ENCODE measurements at places on chromosomes 5 and 9.

DNA sequence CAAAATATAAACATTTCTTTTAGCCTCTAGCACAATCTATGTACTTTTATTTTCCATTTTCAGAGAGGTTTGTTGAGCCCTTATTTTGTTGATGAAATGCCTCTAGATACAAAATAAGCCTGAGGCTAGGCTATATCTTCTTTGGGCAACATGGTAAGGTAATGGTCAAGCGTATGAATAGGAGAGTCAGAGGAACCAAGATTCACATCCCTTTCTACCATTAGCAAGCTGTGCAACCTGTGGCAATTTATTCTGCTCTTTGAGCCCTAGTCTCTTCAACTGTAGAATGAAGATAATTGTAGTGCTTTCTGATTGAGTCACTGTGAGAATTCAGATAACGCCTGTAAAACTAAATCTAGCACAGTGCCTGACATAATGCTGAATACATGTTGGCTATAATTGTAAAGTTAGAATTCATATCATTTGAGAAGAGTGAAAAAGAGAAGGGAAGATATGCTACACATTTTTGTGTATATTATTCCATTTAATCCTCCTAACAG is 412.5 kb downstream of the CCDC171 start:
- DNase-seq, result no peak

GRCh38 chr5:137632716-137633115 is 103.2 kb downstream of the KLHL3 start:
- DNase-seq, result no peak

- no peak for DNase-seq
Observed at GRCh38 chr5:122507581-122507980, 195.5 kb downstream of the SNCAIP start.

GRCh38 chr5:96151891-96152290 is 190.2 kb upstream of the ELL2 start:
- no peak for DNase-seq

DNA sequence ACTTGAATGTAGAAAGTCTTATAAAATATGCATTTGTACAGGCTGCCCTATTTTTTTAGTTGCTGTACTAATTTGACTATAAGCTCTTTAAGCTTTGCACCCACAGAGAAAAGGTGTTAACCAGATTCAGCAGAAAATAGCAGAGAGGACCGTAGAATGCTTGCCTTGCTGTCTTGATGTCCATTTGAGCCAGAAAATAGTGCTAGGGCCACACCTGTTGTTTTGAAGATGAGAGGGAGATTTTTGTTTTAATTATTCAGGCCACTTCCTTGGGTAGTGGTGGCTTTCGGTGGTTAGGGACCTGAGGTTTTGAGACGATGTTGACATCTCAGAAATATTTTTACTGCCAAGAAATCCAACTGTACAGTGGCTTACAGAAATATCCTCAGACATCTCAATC is 196.0 kb downstream of the SPATA31D1 start:
- DNase-seq, result no peak

- DNase-seq, result no peak
Observed at GRCh38 chr9:78292026-78292425, 4.9 kb upstream of the PSAT1 start.

DNA sequence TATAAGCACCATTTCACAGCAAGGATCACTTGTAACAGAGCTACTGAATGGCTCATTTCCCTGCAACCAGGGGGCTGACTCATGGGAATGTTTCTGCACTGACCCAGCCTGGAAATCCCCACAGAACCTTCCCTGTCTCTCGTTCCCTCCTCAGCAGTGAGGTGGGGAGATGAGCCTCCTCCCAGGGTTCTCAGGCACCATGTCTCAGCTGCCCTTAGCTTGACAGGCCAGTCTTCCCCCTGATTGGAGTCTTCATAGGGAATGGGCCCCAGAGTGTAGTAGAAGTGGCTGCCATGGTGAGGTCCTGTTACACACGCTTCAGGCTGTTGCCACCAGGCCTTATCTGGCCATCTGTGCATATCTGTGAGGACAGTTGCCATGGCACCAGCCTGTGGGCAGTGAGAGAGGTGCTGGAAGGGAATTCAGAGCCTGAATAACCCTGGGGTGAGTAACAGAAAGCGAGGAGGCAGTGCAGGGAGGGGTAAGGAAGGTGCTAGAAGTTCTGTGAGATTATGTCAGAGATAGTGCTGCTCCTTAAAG is 324.4 kb downstream of the ENC1 start:
- DNase-seq, result no peak

DNA sequence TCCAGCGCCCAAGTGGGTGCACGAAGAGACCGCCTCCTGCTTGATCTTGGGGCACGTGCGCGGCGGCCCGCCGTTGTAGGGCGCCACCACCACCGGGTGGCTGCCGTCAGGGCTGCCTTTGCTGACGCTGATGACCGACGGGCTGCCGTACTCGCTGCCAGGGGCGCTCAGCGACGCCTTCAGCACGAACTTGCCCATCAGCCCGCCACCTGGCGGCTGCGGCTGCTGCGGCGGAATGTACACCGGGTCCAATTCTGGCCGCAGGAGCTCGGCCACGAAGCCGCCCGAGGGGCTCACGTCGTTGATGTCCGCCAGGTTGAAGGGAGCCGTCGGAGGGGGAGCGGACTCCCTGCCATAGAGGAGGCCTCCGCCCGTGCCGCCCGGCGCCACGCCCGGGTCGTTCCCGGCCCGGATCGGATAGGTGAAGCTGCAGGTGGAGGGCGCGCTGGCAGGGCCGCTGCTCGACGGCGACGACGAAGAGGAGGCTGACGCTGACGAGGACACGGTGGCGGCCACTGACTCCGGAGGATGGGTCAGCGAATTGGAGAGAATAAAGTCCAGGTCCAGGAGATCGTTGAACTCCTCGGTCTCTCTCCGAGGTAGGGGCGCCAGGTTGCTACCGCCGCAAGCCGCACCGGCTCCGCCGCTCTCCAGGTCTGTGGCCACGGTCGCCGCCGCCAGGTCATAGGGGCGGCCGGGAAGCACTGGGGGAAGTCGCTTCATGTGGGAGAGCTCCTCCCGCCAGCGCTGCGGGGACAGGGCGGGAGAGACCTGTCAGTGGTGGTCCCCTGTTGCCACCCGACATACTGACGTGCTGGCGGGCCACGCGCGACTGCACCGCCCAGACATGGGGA is 1.8 kb downstream of the KLF4 start:
- DNase-seq, result no peak

DNA sequence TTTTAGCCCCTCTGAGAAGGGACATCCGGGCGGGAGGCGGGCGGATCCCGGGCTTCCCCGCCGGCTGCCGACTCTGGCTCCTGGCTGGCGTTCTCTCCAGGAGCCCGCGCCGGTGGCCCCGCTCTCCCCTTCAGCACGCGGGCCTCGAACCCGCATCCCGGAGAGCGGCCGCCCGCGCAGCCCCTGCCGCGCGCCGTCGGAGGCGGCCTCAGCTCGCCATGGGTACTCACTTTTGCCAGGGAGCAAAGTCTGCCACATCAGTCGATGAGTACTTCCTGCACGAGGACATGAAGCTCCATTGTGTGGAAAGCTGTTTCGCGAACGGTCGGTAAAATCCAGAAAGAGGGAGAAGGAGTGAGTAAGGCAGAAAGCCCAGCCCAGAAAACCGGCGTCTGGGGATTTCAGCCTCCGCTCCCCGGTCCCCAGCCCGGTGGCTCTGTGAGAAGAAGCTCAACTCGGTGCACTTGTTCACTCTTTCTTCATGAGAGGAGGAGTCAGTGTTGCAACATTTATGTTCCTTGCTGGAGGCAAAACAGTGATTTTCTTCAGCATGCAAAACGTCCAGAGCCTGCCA is at the start of gene PRLR:
Gene PRLR (minus strand): TSS at position 450 of the 574 bp plus-strand sequence. CDS start 140,867 bp downstream, outside the sequence.
- DNase-seq, result peak; percentile 28

DNA sequence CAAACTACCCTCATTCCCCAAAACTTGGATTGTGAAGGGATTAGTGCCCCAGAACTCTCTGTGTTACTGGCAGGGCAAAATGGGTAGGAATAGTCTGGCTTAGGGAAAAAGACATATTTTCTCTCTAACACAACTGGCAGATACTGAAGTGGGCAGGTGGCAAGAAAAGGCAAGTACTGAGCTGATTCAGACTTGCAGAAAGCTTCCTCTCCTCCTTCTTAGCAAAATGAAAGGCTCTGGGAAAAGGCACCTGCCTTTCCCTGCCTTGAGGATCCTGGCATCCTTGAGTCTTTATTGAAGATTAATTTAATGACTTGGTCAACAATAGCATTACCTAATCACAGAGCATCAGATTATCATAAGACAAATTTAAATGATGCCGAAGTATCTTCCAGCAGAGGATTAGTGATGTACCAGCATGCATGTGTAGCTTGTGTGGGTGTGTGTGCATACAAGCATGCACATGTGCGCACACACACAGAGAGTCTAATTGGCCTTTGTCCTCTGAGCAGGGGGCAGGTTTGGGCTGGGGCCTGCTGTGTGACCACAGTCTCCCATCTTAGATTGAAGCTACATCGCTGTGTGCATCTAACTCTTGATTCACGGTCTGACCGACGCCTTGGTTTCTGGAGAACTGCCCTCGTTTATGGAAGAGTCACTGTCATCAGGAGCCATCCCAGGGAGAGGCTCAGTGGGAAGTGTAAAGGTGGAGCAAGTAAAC is 294.8 kb downstream of the AOPEP start:
- no peak for DNase-seq

GRCh38 chr9:136019041-136019680 is 58.0 kb upstream of the UBAC1 start:
- DNase-seq, result no peak

- DNase-seq, result no peak
Observed at GRCh38 chr9:114551750-114552685, 35.6 kb upstream of the ATP6V1G1 start.

DNA sequence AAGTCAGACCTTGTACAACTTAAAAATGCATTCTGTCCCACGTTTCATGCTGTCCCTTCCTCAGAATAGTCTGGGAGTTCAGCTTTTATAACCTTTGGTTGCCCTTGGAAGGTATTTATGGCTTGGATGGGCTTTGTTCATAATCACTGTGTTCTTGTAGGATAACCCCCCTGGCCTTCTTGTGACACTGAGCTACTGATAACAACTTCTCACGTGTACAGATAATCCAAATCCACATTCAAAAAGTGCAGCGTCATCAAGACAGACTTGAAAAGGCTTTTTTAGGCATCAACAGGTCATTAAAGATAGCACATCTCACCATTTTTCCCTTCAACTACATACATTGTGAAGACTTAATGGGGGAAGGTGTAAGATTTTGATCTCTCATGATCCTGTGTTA is 42.0 kb downstream of the SLC1A3 start:
- no peak for DNase-seq

DNA sequence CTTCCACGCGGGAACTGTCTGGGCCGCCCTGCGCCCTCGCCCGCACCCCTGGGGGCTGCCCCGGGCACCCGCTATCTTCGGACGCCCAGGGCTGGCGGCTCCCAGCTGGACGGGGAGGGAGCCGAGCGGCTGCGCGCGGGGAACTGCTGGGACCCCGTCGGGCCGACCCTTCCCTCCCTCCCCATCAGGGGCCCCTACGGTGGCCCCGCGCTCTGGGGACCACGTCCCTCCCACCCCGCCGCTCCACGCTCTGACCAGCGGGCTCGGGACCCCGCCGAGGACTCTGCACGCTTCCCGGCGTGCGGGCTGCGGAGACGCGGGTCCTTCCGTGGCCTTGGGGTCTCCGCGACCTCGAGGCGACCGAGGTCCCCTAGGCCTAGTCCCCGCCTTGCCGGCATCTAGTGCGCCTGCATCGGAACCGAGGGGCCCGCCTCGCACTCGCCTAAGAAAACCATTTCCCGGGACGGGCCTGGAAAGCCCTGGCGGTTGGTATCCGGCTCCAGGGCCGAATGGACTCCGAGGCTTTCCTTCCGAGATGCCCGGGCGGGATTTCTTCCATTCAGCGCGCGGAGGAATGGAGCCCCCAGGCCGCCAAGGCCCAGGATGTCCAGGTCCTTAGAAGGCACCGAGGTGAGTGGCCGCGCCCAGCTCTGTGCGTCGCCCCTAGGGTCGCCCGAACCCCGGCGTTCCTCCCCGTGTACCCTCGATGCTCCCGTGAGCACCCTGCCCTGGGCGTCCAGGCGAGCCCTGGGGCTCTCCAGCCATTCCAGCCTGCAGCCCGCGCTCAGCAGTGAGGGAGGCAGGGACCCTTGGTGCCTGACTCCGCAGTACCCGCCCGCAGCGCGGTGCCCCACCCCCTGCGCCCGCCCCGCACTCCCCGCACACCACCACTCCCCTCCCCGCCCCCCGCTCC is 705 bp upstream of the SLC6A3 start:
- no peak for DNase-seq
